ENCODE measurements at places on chromosomes 2 and 18.

GRCh38 chr18:41484069-41484468 is 471.0 kb upstream of the PIK3C3 start:
- DNase-seq, result no peak

GRCh38 chr2:9630117-9630735 is 571 bp downstream of the YWHAQ start:
- DNase-seq, result peak; percentile 57

DNA sequence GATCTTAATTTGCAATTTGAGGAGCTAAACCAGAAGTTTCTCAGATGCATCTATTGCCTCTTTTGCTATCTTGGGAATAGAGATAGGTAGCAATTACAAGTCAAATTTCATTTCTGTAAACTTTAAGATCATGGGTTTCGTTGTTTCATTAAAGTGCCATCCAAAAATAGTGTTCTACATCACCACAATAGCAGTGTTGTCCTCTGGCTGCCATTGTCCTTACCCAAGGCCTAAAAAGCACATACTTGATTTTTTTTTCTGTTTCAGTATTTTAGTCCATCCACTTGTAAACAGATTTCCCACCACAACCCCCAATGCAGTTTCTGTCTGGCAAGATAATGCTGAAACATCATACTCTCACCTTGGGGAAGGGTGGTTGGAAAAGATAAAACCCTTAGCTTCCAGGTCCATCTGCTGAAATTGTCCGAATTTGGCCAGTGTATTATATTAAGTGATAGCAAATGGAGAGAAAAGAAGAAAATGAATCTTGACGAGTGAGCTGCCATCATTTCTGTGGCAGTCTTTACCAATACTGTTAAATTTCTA is 136.2 kb downstream of the LCLAT1 start:
- no peak for DNase-seq

DNA sequence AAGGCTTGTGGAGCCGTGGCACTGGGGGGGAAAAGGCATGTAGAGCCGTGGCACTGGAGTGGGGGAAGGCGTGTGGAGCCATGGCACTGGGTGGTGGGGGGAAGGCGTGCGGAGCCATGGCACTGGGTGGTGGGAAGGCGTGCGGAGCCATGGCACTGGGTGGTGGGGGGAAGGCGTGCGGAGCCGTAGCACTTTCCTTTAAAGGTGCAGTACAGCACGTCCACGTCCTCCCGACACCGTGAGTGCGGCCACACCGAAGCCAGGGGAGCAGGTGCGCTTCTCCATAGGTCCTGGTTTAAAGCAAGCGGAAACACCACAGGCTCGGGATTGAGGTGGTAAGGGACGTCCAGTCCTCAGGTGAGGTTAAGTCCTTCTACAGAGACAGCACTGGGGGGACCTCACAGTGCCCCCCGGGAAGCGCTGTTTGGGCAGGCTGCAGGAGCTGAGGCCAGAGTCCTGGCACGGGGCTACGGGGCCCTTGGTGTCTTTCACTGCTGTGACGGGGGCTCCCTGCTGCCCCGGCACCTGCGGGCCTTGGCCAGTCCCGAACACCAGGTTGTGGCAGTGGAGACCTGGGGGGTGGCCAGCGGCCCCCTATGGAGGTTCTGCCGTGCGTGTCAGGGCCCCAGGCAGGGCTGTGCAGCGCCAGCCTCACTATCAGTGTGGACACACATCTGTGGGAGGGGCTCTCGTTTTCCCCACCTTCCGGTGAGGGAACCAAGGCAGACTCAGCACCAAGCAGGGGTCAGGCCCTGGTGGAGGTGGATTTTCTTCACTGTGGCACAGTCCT is 93.0 kb upstream of the CTDP1 start:
- no peak for DNase-seq

DNA sequence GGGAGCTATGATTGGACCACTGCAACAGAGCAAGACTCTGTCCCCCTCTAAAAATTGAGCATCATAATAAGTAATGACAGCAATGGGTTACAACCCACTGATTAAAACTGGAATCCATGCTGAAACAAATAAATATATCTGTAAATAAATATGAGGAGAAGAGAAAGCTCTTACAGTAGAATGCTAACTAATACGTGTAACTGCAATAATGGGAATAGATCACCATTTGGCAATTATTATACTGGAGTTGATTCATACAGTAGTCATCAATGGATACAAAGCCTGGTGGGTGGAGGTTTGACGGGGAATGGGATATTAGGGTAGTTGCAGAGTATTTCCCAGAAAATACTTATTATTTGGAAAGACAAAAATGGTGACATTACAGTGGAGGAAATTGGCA is 6.1 kb upstream of the INO80B start:
- peak; percentile 54 for DNase-seq

All from HCEC 1CT (cell line).